ENCODE measurements at places on chromosomes 1 and 21.

DNA sequence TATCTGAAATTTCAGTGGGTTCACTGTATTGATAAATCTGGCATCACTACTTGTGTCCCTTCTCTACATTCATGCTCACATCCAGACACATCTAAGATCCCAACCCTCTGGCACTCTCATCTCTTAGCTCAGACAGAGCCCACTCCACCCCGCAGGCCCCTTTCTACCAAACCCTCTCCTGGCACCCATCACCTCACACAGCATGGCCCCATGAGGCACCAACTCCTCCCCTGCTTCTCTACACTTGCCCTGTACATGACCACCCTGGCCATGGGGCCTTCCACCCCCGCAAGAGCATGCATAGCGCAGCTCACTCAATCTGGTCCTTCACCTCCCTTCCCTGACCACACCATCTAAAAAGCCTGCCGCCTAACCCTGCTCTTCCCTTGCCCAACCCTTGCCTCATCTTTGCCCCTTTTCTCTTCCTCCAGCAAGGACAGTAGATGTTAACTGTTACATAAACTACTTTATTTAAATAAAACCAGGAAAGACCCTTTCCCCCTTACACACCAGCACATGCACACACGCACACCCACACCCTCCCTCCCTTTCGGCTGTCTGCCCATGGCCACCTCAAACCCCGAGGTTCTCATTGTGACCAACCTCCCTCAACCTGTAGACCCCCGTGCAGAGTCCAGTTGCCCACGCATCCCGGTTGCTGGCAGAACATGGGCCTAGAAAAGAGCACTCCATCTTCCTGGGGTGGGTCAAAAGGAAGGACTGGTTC, 15.6 kb downstream of the SH3BP5L start:
- DNase-seq: no peak

DNA sequence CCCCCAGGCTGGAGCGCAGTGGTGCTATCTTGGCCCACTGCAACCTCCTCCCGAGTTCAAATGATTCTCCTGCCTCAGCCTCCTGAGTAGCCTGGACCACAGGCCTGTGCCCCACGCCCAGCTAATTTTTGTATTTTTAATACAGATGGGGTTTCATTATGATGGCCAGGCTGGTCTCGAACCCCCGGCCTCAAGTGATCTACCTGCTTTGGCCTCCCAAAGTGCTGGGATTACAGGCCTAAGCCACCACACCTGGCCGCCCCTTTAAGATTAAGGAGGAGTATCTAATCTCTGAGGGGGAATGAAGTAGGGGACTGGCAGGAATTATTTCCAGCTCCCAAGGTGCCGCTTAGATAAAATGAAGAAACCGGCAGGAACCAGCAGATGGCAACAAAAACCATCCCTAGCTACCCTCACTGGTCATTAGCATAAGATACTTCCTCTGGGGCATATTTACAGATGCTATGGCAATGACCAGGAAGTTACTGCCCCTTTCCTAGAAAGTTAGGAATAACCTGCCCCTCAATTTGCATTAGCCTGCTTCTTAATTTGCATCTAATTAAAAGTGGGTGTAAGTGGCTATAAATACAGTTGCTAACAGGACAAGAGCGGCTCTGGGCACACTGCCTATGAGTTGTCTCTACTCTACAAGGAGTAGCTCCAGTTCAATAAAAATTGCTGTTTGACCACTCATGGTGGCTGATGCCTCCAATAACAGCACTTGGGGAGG, 7.1 kb upstream of the NSUN4 start:
- peak; percentile 19 for DNase-seq

DNA sequence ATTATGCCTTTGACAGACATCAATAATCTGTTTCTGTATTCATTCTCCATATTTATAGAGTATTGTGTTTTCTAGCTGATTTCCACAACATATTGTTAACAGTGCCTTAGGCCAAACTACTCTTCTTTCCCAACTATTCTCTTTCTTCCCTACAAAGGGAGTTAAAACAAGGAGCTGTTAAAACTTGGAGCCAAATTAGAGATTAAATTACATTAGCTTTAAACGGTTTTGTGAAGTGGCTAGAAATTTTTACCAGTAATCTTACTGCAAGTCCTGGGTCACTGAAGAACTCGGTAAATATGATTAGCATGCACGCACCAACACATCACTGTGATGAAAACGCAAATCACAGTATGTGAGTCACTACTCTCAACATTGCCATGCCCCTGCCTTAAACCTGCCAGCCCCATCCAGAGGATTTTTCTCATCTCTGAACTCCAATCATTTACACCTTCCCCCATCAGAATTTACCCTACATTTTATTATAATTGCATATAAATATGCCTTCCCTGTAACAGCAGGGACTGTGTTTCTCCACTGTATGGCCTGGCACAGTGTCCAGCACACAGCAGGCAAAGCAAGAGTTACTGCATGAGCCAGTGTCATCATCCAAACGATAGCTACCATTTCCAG, 1.5 kb upstream of the PRDX6 start:
- DNase-seq: no peak

- DNase-seq: no peak
Observed at GRCh38 chr1:33045246-33045645, 8.6 kb upstream of the AK2 start.

- no peak for DNase-seq
Observed at GRCh38 chr1:32221581-32221979, 573 bp downstream of the TMEM234 start.

DNA sequence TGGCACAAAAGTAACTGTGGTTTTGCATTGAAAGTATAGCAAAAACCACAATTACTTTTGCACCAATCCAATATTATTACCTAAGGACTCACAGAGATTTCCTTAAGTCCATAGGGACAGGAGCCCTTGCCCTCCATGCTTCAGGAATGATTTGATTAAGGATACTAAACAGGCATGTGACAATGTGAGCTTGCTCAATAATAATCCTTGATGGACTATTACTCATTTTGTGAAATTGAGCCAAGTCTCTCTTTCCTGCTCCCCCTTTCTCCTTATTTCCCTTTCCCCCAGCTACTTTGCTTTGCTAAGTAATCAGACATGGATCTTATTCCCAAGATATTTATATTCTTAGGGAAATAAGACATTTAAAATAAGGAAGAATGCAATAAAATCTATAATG, 21.6 kb upstream of the RGL1 start:
- no peak for DNase-seq

- DNase-seq: no peak
Observed at GRCh38 chr1:60878323-60878722, 204.0 kb upstream of the NFIA start.
